Activated CD8-positive, alpha-beta memory T cell treated with anti-CD3 and anti-CD28 coated beads for 48 hours (primary cell): ENCODE measurements at places on chromosomes 16 and 17.
A peak's percentile ranks its signal among the peaks of the same experiment; 100 is the strongest.

- no peak for DNase-seq
Observed at GRCh38 chr17:62119373-62119772, 54.3 kb upstream of the MED13 start.

- DNase-seq, result no peak
Observed at GRCh38 chr17:57264776-57265175, 8.5 kb downstream of the MSI2 start.

GRCh38 chr16:82741073-82741615 is 114.4 kb downstream of the CDH13 start:
- no peak for DNase-seq

GRCh38 chr17:41308251-41308917 is 725 bp downstream of the KRTAP16-1 start:
- DNase-seq, result peak; percentile 22

DNA sequence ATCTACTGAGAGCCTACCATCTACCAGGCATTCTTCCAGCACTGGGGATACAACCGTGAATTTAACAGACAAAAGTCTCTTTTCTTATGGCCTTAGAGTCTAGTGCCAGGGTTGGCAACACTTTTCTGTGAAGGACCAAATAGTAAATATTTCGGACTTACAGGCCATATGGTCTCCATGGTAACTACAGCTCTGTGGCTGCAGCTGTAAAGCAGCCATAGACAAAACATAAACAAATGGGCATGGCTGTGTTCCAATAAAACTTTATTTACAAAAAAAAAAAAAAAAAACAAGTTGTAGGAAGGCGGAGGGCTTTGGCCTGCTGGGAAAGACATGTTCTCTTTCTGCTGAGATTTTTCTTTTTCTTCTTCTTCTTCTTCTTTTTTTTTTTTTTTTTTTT is 98.7 kb downstream of the ABCC12 start:
- DNase-seq, result no peak
